ENCODE measurements at places on chromosomes 2 and 18.

- peak; percentile 61 for DNase-seq
Observed at GRCh38 chr18:23189099-23189498, 53.8 kb downstream of the CABLES1 start.

- no peak for DNase-seq
Observed at GRCh38 chr2:183179156-183179555, 54.9 kb downstream of the NUP35 start.

DNA sequence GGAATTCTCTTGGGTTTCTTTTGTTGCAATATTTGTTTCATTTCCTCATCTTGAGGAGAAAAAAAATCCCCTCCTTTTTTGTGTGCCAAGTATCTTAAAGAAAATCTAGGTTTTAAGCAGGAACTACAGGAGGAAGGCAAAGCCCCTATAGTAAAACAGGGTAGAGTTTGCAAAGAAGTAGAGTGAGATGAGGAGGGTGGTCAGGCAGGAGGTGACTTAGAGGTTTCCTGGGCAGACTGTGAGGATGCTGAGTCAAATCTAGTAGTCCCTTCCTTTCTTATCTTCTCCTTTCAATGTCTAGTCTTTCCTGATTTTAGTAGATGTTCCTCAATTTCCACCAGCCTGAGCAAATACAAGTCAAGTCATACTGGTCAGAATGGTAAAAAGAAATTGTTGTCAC lies 222.5 kb downstream of the PMAIP1 start:
- no peak for DNase-seq

DNA sequence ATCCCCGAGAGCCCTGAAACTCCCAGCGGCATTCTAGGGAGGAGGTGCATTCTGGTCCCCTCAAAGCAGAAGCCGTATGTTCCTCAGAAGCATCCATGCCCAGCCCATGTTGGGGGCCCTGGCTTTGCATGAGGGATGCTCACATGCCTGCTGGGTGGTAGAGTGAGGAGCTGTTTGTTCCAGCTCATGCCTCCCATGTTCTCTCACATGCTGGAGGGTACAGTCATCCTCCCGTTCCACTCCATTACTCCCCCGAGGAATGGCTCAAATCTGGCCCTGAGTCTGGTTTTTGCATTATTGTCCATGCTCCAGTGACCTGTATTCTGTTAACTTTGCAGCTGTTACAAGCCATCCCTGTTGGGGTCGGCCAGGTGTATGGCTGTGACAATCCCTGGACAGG lies 24.1 kb downstream of the SLC14A2 start:
- DNase-seq: no peak

GRCh38 chr18:48545757-48546321 lies 7.0 kb downstream of the CTIF start:
- DNase-seq: no peak

- DNase-seq: no peak
Observed at GRCh38 chr2:188892636-188893035, 81.5 kb upstream of the COL3A1 start.

All from Karpas-422 (cell line).